Chondrocyte (in vitro differentiated cells): ENCODE measurements at places on chromosomes 2 and 18.
A peak's percentile ranks its signal among the peaks of the same experiment; 100 is the strongest.

GRCh38 chr2:176251928-176252327, 17.3 kb upstream of the MTX2 start:
- DNase-seq, result no peak

DNA sequence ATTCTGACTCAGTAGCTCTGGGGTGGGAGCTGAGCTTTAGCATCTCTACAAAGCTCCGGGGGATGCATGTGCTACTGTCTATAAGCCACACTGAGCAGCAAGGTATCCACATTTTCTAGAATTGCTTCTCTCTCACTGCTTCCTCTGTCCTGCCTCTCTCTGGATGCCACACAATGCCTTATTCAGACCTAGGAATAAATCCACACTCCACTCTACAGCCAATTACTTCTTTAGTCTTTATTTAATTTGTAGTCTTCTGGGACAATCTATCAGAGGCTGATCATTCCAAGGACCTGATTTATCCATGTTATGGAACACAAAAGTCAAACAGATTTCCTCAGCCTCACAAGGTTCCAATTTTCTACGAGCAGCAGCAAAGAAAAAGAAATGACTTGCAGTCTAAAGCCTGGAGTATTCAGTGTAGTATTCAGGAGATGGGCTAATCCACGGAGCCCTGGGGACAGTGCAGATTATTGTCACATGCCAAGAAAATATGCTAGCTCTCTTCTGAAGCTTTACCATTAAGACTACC, 4.4 kb downstream of the BCL2 start:
- DNase-seq, result no peak

DNA sequence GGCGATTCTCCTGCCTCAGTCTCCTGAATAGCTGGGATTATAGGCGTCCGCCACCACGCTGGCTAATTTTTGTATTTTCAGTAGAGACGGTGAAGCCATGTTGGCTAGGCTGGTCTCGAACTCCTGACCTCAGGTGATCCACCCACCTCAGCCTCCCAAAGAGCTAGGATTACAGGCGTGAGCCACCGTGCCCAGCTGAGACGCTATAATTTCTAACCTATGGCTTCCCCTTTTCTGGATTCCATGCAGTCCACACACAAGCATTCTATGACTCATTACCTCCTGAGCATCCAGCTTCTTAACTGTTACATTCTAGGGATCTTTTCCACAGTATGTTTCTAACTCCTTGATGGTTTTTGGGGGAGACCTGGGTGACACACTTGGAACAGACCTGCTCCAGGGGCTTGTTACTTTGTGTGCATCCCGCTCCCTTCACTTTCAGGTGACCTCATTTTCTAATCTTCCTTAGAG, 11.8 kb upstream of the KCMF1 start:
- DNase-seq, result no peak

GRCh38 chr2:21772624-21773023, 648.9 kb downstream of the TDRD15 start:
- no peak for DNase-seq

DNA sequence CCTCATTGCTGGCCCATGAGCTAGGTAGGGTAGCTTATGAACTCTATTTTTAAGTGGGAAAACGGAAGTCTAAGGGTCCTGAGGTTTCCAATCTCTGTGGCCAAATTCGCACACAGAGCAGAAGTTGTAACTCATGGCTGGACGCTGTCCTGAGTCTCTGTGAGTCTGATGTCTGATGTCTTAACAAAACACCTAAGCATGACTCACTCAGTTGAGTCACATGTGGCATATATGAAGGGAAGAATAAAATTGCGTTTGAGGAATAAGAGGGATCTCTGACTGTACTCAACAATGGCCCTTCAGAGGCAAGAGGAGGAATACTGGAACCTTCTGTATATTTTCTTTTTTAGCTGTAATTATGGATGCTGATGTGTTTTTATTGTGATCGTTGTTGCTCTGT, 569.7 kb downstream of the RIT2 start:
- DNase-seq, result no peak

DNA sequence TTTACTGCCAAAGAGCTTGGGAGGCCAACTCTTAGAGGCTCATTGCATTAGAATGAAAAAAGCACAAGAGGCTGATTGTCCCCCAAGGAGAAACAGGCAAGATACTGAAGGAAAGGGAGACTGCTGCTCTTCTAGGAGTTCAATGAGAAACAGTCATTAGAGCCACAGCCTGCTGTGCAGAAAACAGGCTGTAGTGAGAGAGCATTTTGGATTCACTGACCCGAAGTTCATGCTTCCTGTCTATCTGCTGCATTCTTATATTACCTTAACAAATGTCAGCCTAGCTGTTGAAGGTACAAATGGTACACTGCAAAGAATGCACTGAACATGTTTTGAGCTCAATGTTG, 423.3 kb downstream of the SETBP1 start:
- no peak for DNase-seq

DNA sequence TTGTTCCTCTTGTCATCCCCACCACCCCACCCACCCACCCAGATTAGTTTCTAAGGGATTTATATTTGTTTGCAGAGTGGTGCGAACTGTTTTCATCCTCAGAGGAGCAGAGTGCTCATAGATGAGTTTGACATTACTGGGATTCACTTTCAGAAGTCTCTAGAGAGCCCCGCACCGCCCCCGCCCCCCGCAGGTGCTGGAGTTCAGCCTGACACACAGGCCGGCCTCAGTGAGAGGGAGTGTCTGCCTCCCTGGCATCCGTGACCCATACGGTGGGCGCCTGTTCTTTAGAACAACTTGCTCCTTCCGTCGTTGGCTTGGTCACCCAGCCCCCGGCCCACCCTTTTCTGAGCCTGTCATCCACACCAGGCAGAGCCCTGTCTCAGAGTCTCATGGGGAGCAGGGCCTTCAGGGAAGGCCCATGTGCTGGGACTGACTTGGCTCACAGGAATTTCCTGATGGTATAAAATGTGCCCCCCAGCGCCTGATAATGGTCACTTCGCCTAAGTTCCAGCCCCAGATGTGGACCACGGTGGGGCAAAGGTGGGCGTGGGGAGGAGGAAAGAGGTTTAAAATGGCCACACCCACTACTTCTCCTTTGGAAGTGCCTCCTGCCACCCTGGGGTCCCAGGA, 44.3 kb downstream of the HPCAL1 start:
- peak; percentile 66 for DNase-seq

DNA sequence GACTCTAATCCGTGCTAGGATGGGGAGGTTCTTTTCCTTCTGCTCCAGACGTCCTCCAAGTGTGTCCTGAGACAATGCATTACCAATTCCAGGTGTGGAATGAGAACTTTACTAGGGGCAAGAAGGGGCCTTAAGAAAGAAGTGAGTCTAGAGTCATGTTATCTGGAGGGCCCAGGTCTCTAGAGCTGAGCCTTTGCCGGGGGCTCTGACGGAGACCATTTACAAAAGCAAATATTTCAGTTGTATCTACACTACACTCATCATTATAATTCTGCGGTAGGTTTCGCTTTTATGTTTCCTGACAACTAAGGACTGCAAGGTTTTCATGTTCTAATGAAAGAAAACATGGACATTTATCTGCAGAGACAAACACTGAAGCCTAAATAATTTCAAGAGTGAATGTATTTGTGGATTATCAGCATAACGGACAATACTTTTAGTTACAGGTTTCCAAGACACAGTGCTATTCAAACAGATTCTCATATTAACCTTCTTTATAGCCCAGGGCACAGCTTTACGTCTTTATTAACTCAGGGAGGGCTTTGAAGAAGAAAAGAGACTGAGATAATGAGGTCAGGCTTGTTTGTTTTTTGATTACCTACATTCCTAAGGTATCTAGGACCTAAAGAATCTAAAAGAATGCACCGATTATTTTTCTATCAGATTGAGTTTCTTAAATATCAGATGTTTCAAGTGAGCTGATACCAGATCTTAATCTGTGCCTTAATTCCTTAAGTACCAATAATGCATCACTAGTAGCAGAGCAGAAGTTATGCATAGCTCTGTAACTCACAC, 15.0 kb upstream of the LAMA1 start:
- DNase-seq, result no peak

- DNase-seq, result no peak
Observed at GRCh38 chr2:61357681-61358080, 113.2 kb downstream of the USP34 start.

DNA sequence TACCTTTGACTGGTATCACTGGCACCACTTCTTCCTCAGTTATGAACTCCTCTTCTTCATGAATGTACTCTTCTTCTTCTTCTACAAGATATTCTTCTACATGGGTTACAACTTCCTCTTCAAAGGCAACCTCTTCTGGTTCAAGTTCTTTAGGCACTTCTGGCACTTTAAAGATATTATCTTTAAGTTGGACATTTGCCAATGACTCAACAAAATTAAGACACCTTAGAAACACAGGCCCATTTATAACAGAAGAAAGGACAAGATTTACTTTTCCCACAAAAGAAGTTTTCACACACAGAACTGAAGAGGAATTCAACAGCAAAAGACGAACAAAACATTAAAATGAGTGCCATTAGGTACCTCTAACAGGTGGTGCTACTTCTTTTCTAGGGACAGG, 127.3 kb downstream of the TTN start:
- no peak for DNase-seq

- no peak for DNase-seq
Observed at GRCh38 chr2:59653164-59653563, 900.3 kb downstream of the BCL11A start.
